ENCODE measurements at places on chromosomes 7 and 10.

GRCh38 chr7:45112648-45113047 is 1.2 kb upstream of the TBRG4 start:
- DNase-seq, result no peak

DNA sequence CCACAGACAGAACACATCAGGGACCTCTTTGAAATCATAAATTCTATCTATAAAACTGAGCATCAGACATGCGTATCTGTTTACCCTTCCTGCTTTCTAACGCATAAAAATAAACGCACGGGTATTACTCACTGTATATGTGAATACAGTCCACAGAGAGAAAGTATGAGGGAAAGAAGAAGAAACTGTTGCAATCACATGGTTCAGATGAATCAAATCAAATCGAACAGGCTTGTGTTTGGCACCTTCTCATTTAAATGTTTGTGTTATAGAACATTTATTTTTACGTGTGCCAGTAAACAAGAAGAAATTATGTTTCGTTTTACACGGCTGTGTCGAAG is 322.0 kb downstream of the FRMD4A start:
- DNase-seq, result no peak

- no peak for DNase-seq
These were observed 10.8 kb downstream of the NEURL1 start for GRCh38 chr10:103504181-103504783.

DNA sequence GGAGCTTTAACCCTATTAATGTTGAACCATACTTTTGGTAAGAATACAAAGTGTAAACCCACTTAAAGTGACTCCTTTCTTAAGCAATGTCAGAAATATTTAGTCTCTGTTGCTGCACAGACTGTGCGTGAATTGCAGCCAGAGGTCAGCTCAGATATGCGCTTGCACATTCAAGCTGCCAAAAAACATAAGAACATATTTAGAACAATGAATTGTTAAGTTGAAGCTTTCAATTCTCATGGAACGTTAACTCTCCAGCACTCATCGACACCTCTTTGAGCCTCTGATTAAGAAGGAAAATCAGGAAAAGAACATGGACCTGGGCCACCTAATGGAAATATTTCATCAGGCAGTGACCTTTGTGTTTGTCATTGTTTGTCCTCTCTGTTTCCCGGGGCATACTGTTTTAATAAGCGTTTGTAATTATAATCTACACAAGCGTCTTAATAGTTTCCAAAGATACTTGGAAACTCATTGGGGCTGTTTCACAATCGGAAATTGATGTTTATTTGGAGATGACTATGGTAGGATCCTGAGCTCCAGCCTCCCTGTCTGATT is 193.0 kb upstream of the CELF2 start:
- DNase-seq, result no peak

DNA sequence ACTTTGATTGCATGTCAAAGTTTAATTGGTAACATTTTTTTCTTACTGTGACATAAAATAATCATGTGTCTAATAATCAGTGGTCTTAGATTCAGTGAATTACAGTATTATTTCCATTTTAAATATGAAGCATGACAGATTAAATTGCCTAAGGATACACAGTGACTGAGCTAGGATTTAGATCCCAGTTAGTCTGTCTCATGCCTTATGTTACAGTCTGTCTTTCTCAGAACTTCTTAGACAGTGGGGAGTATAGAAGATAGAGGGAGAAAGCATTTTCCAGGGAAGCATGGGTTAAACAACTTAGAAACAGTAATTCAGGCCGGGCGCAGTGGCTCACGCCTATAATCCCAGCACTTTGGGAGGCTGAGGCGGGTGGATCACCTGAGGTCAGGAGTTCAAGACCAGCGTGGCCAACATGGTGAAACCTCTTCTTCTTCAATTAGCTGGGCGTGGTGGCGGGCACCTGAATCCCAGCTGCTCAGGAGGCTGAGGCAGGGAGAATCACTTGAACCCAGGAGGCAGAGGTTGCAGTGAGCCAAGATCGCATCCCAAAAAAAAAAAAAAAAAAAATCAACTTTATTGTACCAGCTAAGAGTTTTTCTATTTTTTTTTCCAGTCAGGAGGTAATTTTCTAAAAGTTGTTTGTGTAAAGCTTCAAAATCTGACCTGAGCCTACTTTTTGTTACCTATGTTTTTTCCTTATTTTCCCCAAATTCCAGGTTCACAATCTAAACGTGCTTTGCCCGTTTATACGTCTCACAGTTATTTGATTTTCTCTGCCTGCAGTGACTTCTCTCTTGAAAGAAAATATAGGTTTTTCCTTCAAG is 3.3 kb downstream of the CASD1 start:
- no peak for DNase-seq

- no peak for DNase-seq
These were observed 112.3 kb downstream of the JCAD start for GRCh38 chr10:29946953-29947700.

GRCh38 chr10:86100581-86101061 is 266.0 kb downstream of the GRID1 start:
- peak; percentile 4 for DNase-seq

DNA sequence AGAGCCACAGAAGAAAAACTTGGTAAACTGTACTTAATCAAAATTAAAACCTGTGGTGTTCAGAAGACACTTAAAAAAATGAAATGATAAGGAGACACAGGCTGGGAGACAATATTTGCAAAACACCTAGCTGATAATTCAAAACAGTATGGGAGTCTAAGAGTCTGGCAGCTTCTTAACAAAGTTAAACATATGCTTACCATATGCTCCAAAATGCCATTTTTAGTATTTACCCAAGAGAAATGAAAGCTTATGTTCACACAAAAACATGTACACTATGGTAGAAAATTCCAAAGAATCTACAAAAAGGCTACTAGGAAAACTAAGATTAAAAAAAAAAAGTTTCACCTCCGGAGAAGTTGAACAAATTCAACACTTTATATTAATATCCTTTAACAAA is 48.6 kb downstream of the ITGB1 start:
- no peak for DNase-seq

GRCh38 chr10:81116201-81116600 is 578.5 kb downstream of the SH2D4B start:
- DNase-seq, result no peak

DNA sequence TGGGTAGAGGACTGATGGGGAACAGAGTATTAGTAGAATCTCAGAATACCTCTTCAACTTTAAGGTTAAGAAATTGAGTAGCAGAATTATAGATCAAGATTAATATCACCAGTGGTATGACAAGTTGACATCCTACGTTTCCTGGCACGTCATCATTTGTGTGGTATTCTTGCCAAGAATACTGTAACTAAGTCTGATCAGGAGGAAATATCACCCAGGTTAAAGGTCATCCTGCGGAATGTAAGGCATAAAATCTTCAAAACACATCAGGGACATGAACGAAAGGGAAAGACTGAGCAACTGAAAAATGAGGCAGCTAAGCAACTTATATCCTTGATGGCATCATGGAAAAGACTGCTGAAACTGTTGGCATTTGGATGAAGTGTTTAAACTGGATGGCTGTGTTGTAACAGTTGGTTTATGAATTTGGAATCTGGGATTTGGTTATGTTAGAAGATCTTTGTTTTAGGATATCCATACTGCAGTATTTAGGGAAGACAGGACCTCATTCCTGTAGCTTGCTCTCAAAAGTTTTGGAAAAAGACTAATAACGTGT is 86.1 kb downstream of the TRIM24 start:
- DNase-seq, result no peak

- DNase-seq, result no peak
These were observed 497.5 kb upstream of the ZMIZ1 start for GRCh38 chr10:78571286-78571685.

- DNase-seq, result no peak
These were observed 209.6 kb upstream of the SH2B2 start for GRCh38 chr7:102077081-102077480.

DNA sequence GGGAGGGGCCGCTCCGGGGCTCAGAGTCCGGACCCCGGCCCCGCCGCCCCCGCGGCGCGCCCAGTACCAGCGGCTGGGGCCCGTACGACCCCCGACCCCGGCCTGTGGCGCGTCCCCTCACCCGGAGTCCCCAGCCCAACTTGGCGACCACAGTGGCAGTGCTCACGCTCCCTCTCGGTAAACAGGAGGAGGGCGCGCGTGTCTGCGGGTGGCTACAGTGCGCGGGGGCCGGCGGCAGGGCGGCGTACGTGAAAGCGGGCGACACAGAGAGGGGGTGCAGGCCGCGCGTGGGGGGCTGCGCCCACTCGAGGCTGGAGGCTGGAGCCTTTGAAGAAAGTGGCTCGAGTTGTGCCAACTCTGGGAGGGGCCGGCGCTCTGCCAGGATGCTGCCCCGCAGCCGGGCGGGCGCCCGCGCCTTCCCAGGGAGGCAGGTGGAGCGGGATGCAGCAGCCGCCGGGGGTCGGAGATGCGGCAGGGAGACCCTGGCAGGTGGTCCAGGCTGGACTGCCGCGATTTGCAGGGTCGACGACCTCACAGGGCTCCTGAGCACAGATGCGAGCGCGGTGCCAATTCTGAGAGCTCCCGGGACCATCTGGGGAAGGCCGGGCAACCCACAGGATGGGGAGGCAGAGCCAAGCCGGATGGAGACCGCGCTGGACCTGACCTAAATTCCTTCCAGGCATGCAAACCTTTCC is 655 bp downstream of the PTPRE start:
- DNase-seq, result no peak

DNA sequence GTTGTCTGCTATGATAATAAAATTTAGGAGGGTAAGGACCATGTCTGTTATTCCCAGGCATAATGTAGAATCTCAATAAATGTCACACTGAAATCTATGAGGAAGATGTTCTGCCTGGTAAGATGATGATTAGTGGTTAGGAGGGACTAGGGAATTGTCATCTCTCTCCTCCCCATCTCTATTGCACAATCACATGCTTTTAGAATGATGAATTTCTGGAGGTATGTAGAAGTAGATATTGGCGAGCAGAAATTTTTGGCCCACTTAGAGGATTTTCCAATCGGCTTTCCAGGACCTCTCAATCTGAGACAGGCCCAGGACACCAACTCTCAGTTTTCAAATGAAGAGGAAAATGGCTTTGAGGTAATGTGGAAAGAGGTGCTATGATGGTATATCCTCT is 2.0 kb upstream of the PITX3 start:
- DNase-seq, result no peak

DNA sequence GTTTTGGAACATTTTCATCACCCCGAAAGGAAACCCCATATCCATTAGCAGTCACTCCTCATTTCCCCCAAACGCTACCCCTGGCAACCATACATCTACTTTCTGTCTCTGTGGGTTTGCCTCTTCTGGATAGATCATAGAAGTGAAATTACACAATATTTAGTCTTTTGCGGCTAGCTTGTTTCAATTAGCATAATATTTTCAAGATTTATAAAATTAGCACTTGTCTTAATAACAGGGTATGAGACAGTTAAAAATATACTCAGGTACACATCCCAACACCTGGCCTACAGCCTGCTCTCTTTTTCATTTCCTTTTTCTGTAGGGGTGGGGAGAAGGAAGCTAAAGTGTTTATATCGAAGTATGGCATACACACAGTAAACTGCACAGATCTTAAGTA is 81.4 kb upstream of the LRGUK start:
- no peak for DNase-seq

DNA sequence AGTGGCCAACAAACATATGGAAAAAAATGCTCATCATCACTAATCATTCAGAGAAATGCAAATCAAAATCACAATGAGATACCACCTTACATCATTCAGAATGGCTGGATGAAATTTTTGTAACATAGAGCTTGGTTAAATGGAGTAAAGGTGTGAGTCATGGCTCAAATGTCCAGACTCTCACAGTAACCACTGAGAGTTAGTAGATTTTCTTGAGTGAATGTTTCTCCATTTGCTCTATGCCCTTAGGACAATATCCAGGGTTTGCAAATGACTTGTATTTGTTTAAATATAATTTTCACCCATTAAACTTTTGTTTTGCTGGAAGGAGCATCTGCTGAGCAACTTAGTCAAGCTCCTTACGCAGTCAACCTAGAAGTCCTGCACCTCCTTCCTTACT is 967.2 kb downstream of the XPNPEP1 start:
- DNase-seq, result no peak

GRCh38 chr10:97028832-97029178 is 157.0 kb downstream of the SLIT1 start:
- no peak for DNase-seq

DNA sequence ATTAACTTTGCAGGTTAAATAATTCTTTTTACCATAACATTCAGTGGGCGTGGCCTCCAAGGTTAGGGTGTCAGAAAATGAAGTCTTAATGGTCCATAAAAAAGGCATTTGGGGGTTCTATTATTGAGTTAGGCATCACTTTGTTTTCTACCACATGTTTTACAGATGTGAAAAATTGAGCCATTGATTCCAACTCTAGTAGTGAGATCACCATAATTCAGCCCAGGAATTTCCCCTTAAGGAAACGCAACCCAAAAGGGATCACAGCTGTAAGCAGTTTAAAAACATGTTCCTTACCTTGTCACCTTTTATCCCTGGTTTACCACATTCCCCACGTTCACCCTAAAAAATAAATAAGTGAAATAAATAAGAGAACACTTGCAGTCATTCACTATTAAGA is 24.9 kb downstream of the COL28A1 start:
- no peak for DNase-seq

DNA sequence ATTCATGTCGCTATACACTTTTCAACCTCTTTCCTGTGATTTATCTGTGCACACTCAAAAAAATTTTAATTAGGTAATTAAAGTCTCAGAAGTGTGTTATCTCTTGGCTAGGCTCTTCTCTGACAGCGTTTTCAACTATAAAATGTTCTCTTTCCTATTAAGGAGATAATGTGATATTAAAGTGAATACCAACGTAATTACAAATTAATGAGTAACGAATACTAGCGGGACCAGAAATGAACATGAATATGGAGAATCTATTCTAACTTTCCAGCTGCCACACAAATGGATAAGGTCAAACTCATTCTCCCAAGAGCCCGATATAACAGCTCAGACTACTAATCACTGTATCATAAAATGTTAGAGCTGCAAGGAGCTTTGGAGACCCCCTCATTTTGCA is 12.0 kb downstream of the COL1A2 start:
- no peak for DNase-seq

DNA sequence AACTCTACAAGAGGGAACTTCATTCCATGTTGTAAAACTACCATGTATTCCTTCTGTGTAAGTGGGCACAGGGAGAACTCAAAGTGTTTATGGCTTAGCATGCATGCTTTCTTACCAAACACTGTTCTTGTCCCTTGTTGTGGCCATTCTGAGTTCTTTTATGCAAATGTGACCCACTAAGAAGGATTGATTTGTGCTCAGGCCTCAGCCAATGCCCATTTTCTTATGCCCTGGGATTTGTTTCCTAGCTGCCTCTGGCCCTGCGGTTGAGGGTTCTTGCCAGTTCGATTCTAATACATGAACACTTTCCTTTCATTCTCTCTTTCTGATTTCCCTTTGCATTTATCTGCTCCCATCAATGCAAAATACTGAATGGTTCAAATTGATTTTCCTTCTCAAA is 316.7 kb downstream of the NRG3 start:
- no peak for DNase-seq

- DNase-seq, result no peak
These were observed 580.6 kb downstream of the PHTF2 start for GRCh38 chr7:78379148-78379547.

- no peak for DNase-seq
These were observed 630.6 kb downstream of the GRID1 start for GRCh38 chr10:85735997-85736396.
